ENCODE measurements at places on chromosomes 3 and 15. TPM values are rescaled to one million over a fixed set of nuclear protein-coding genes. Genes with fewer than 3 reads are reported as not detected.
A peak's percentile ranks its signal among the peaks of the same experiment; 100 is the strongest.

FETUB gene
- not detected for polyA plus RNA-seq

GRCh38 chr15:32974691-32975090 lies 219.8 kb downstream of the FMN1 start:
- no peak overlapping the region for H3K4me3 ChIP-seq
- DNase-seq, result no peak
- peaks cover 2% of the 10 kb centered on the region for H3K27me3 ChIP-seq
- no peak overlapping the region for H3K27ac ChIP-seq

DNA sequence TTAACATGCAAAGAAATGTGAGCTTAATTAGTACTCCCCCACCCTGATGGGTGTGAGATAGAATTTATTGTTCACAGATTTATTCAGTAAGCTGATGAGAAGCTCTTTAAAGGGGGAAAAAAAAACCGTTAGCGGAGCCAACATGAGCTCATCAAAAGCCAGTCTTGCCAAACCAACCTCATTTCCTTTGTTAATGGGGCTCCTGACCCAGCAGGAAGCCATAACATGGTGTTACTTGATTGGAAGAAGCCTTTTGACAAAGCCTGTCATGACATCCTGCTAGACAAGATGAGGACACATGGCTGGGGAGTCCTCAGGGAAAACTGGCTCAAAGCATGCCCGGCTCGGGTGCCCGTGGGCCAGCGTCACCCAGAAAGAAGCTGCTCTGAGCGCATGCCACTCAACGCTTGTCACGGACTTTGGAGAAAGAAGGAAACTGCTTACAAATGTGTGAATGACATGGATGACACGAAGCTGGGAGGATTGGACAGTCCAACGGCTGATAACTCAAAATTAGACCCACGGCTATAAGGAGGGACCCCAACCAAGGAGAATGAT lies 64.6 kb downstream of the SLCO2A1 start:
- H3K4me3 ChIP-seq, result no peak overlapping the region
- H3K4me1 ChIP-seq, result no peaks in the 10 kb centered on the region
- no peaks in the 10 kb centered on the region for H3K27me3 ChIP-seq

FOXB1 gene
- polyA plus RNA-seq, result 0.03 TPM

PP2D1 gene
- polyA plus RNA-seq, result 0.39 TPM

- H3K4me1 ChIP-seq, result no peaks in the 10 kb centered on the region
- no peak overlapping the region for H3K27ac ChIP-seq
- H3K27me3 ChIP-seq, result no peaks in the 10 kb centered on the region
- no peak overlapping the region for H3K4me3 ChIP-seq
Measured at GRCh38 chr3:64354956-64355355, 129.7 kb upstream of the PRICKLE2 start.

GRCh38 chr3:140176526-140176925 lies 241.5 kb downstream of the CLSTN2 start:
- no peaks in the 10 kb centered on the region for H3K27me3 ChIP-seq
- no peak overlapping the region for H3K4me3 ChIP-seq
- H3K27ac ChIP-seq, result no peak overlapping the region

DNA sequence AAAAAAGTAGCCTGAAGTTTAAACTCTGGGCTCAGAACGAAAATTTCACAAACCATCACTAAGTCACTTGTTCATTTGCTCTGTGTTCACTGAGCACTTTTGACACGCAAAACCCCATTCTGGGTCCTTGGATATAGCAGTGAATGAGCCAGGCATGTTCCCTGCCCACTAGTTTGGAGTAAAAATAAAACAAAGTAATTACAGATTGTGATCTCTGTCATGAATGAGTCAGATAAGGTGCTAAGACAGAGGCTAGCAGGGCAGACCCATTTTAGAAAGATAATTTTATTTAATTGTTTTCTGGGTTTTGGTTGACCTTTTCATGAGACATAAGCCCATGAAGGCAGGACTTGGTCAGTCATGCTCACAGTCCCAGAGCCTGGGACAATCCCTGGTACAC lies 84.1 kb upstream of the ARHGEF3 start:
- H3K36me3 ChIP-seq, result no peaks in the 10 kb centered on the region
- no peak overlapping the region for H3K4me3 ChIP-seq
- no peaks in the 10 kb centered on the region for H3K4me1 ChIP-seq
- peaks cover 2% of the 10 kb centered on the region for H3K27me3 ChIP-seq
- H3K27ac ChIP-seq, result no peak overlapping the region
- no peak for DNase-seq

DNA sequence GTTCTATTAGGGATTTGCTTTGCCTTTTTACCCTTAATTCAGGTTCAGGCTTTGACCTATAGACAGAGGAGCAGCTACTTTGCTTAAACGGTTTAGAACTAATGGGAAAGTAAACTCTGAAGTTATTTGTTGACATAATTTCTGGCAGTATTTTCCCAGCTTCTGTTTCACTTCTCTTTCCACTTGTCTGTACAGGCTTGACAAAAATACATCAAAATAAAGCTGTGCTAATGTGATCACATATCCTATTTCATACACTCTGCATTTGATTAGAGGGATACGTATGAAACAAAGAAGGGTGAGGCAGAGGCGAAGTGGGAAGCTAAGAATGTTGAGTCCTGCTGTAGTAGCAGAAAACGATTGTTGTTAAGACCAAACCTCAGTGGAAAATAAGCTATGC lies 389.1 kb upstream of the RARB start:
- H3K36me3 ChIP-seq, result no peaks in the 10 kb centered on the region
- no peak overlapping the region for H3K4me3 ChIP-seq
- H3K27ac ChIP-seq, result no peak overlapping the region
- no peak for DNase-seq

DNA sequence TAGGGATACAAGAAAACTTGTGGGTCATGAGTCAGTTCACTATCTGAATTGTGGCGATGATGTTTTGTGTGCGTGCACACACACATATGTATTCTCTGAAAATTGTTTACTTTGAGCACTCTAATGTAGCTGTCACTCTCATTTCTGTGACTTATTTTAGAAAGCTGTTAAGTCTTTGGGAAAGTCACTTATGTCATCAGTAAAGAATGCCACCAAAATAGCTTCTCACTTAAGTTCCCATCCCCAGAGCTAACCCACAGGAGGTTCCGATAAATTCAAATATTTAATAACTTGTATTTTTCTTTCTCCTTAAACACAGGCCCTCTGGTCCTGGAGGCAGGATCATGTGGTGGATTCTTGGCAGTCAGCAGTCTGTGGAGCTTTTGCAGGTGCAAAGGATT lies 138.3 kb downstream of the LRIG1 start:
- H3K4me1 ChIP-seq, result peaks cover 7% of the 10 kb centered on the region
- no peak for DNase-seq
- no peaks in the 10 kb centered on the region for H3K27me3 ChIP-seq
- no peak overlapping the region for H3K4me3 ChIP-seq
- H3K27ac ChIP-seq, result no peak overlapping the region
- H3K36me3 ChIP-seq, result no peaks in the 10 kb centered on the region

GRCh38 chr3:111506435-111506834 lies 35.6 kb upstream of the CD96 start:
- H3K27ac ChIP-seq, result no peak overlapping the region
- no peak overlapping the region for H3K4me3 ChIP-seq
- DNase-seq, result no peak
- H3K36me3 ChIP-seq, result no peaks in the 10 kb centered on the region
- H3K4me1 ChIP-seq, result no peaks in the 10 kb centered on the region
- H3K27me3 ChIP-seq, result no peaks in the 10 kb centered on the region

DNA sequence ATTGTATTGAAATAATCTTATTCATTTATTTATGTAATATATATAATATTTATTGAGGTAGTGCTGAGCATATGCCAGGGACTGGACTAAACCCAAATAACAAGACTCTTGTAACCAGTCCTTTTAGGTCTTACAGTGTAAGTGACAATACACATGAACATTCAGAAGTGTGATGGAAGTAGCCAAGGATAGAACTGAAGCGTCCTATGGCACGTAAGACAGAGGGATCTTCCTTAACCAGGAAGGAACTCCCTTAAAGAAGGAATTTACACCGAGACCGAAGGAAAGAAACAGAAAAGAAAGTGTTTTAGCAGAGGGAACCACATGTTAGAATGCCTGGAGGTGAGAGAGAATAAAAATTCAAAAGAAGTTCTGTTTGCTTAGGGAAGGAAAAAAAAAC lies 23.6 kb upstream of the CLDN1 start:
- no peak overlapping the region for H3K4me3 ChIP-seq
- DNase-seq, result no peak
- H3K4me1 ChIP-seq, result peaks cover 7% of the 10 kb centered on the region
- H3K27ac ChIP-seq, result peak overlapping the region; percentile 28
- no peaks in the 10 kb centered on the region for H3K27me3 ChIP-seq

SYNM gene
- 29.4 TPM for polyA plus RNA-seq

DNA sequence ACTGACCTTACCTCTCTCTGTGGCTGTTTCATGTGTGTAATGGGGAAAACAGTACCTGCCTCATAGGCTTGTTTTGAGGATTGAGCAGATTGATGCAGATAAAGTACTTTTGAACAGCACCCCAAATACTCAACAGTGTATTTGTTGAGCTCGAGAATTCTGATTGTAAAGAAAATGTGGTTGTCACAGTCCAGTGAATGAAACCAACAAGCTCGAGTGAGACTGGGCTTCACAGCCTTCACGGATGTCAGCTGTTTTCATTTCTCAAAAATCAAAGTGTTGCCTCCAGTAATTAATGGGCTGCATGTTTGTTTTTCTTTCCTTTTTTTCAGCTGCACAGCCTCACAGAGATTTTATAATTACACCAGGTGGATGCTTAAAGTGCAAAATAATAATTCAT lies 43.7 kb downstream of the PARP15 start:
- H3K4me1 ChIP-seq, result no peaks in the 10 kb centered on the region
- no peaks in the 10 kb centered on the region for H3K36me3 ChIP-seq
- no peak overlapping the region for H3K27ac ChIP-seq
- no peak for DNase-seq
- no peak overlapping the region for H3K4me3 ChIP-seq
- peaks cover 5% of the 10 kb centered on the region for H3K27me3 ChIP-seq

- DNase-seq, result no peak
- no peaks in the 10 kb centered on the region for H3K36me3 ChIP-seq
- H3K27ac ChIP-seq, result no peak overlapping the region
Measured at GRCh38 chr15:64013179-64014062, 32.9 kb downstream of the DAPK2 start.

GRCh38 chr3:125141596-125142419 lies 70.7 kb downstream of the SLC12A8 start:
- peaks cover 13% of the 10 kb centered on the region for H3K4me1 ChIP-seq
- H3K27ac ChIP-seq, result no peak overlapping the region
- H3K4me3 ChIP-seq, result peak overlapping the region; percentile 46
- DNase-seq, result peak; percentile 64

DNA sequence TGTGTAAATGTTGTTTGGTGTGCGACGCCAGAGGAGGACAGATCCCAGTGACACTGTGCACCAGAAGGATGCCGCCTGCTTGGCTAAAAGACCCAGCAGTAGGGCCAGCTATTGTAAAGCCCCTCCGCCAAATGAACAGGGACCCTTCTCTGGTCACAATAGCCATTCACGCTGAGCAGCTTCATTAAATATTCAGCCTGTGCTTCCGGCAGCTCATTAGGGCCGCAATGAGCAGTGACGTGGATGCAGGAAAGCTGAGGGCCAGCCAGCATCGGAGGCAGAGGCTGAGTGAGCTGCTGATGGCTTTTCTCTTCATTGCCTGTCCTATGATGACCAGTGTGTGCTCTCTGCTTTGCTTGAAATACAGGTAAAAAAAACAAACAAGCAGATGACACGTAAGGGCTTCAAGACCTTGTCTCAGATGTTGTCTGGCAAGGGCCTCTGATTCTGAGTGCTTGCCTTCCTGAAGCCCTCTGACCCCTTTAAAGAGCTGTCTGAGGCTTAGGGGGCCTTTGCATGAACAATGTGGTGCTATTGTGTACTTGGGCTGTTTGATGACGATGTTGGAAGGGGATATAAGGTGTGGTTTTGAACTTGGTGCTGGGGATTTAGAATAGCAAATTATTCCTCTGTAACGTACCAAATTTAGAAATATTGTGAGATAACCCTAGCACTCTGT lies 130.4 kb downstream of the FEZF2 start:
- DNase-seq, result no peak
- no peak overlapping the region for H3K27ac ChIP-seq
- H3K4me3 ChIP-seq, result no peak overlapping the region
- no peaks in the 10 kb centered on the region for H3K4me1 ChIP-seq

DNA sequence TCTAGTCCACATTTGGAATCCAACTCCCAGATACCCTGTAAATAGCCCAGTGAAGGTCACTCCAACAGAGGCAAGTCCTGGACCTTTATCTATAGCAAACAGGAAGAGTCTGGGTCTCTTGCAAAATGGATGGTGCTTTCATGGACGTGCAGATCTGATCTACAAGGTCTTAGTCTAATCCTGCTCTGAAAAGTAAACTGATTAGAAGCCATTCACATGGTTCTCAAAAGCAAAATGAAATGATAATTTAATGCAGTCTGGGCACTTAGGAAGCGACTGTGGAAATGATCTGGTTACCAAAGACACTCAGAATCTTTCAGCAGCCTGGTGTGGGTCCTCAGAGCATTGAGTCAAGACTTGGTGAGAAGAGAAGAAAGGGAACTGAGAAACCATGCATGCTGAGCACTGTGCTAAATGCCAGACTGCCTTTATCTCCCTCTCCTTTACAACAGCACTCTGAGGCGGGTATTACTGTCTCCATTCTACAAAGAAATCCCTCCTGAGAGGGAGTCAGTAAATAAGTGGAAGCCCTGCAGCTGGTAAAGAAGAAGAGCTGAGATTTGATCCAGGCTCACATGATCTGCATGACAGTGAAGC lies 29.0 kb downstream of the AQP9 start:
- peaks cover 18% of the 10 kb centered on the region for H3K27me3 ChIP-seq
- H3K36me3 ChIP-seq, result no peaks in the 10 kb centered on the region
- no peak overlapping the region for H3K4me3 ChIP-seq
- DNase-seq, result no peak
- H3K27ac ChIP-seq, result no peak overlapping the region

ANKRD63 gene
- polyA plus RNA-seq, result 0.16 TPM

GRCh38 chr3:147937891-147938290 lies 528.7 kb downstream of the ZIC1 start:
- no peaks in the 10 kb centered on the region for H3K36me3 ChIP-seq
- no peak for DNase-seq
- H3K4me1 ChIP-seq, result no peaks in the 10 kb centered on the region
- no peak overlapping the region for H3K4me3 ChIP-seq
- H3K27me3 ChIP-seq, result no peaks in the 10 kb centered on the region

CERS3 gene
- 0.15 TPM for polyA plus RNA-seq

ZNF592 gene
- polyA plus RNA-seq, result 24.3 TPM

DNA sequence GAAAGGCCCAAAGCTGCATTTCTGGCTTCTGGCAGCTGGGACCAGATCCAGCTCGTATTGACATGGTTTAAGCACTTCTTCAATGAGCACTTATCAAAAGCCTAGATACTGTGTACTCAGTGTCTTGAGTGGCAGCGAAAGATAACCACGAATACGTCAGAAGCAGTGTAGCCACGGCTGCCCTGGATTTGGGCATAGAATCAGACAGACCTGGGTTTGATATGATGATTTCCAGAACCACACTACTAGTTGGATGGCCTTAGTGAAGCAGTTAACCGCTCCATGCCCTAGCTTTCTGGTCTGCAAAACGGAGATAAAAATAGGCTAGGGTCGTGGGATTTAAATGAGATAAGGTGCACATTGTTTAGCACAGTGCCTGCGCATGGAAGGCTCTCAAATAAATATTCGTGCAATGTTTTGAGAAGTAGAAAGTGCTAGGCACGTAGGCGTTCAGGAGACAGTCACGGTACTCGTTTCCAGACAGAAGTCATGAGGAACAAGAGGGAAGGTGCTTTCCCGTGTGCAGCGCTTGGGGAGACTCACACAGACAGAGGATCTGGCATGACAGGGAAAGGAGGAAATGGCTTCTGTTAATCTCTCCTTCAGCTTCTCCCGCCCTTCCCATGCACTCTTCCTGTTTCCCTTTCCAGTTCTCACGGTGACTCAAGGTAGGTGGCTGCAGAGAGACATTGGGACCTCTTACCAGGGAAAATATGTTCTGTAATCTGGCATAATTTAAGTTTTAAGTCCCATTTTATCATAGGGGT lies 70.3 kb downstream of the CCNL1 start:
- H3K27me3 ChIP-seq, result no peaks in the 10 kb centered on the region
- peak; percentile 74 for DNase-seq
- no peaks in the 10 kb centered on the region for H3K36me3 ChIP-seq
- H3K4me1 ChIP-seq, result peaks cover 41% of the 10 kb centered on the region
- H3K4me3 ChIP-seq, result peak overlapping the region; percentile 75

All from large intestine (tissue), 12 donors.